Pancreas (tissue), 10 donors: ENCODE measurements at places on chromosomes 16 and 17.
A peak's percentile ranks its signal among the peaks of the same experiment; 100 is the strongest.

- H3K4me1 ChIP-seq: peaks cover 77% of the 10 kb centered on the region
- peak overlapping the region; percentile 28 for H3K27ac ChIP-seq
- no peak overlapping the region for H3K4me3 ChIP-seq
Measured at GRCh38 chr16:89406277-89406888, 84.0 kb downstream of the ANKRD11 start.

DNA sequence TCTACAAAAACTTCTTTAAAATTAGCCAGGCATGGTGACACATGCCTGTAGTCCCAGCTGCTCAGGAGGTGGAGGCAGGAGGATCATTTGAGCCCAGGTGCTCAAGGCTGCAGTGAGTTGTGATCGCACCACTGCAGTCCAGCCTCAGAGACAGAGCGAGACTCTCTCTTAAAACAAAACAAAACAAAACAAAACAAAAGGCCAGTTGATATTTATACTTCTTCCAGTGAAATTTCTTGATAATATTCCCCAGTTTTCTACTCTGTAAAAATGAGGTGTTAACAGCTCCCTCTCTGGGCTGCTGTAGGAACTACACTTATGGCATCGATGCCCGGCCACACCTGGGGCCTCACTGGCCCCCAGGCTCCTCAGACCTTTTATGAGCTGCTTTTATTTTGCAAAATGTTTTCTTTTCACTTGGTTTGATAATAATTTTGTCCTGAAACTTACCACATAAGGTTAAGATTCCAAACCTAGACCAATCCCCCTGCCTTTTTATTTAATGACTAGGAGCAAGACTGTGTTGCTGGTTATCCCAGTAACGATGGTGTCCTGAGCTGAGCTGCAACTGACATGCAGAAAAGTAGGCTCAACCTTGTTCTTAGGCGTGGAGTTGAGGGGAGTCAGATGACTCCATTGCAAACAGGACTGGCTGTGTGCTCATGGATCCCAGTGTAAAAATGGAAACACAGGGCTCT lies 17.6 kb downstream of the MAPK8IP3 start:
- no peak overlapping the region for H3K4me3 ChIP-seq
- peak overlapping the region; percentile 71 for H3K27ac ChIP-seq
- no peaks in the 10 kb centered on the region for H3K4me1 ChIP-seq
- H3K36me3 ChIP-seq: no peaks in the 10 kb centered on the region

- no peaks in the 10 kb centered on the region for H3K27me3 ChIP-seq
- no peak overlapping the region for H3K4me3 ChIP-seq
- no peak for DNase-seq
- H3K27ac ChIP-seq: no peak overlapping the region
- no peaks in the 10 kb centered on the region for H3K4me1 ChIP-seq
- no peaks in the 10 kb centered on the region for H3K36me3 ChIP-seq
Measured at GRCh38 chr17:56926704-56927103, 12.9 kb upstream of the TRIM25 start.

- no peaks in the 10 kb centered on the region for H3K4me1 ChIP-seq
Measured at GRCh38 chr17:82313195-82314011, 4.0 kb downstream of the CD7 start.

DNA sequence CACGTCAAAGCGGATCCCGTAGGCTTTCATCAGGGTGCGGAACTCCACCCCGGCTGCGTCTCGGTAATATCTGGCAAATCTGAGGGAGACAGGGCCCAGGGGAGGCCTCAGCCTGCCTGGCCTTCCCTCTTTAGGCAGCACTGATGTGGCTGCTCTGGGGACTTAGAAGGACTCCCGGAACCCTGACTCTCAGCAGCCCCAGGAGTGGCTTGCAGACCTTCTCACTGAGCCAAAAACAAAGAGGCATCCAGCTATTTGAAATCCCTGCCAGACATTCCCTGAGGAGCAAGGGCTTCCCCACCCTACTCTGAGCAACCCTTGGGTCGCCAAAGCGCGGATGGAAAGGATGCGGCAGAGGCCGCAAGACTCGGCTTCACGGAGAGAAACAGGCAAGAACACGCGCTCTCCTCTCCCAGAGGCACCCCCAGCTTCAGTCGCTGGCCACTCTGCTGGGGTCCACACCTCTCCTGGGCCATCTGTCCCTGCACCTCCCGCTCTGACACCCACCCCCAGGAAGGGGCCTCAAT lies 7.9 kb downstream of the P2RX5 start:
- H3K4me3 ChIP-seq: no peak overlapping the region
- no peak for DNase-seq
- H3K4me1 ChIP-seq: no peaks in the 10 kb centered on the region
- H3K27ac ChIP-seq: no peak overlapping the region
- H3K27me3 ChIP-seq: no peaks in the 10 kb centered on the region
- no peaks in the 10 kb centered on the region for H3K36me3 ChIP-seq

- H3K4me1 ChIP-seq: no peaks in the 10 kb centered on the region
- no peaks in the 10 kb centered on the region for H3K27me3 ChIP-seq
- H3K27ac ChIP-seq: no peak overlapping the region
- DNase-seq: no peak
- H3K4me3 ChIP-seq: no peak overlapping the region
Measured at GRCh38 chr16:848510-849253, 48.1 kb upstream of the GNG13 start.

DNA sequence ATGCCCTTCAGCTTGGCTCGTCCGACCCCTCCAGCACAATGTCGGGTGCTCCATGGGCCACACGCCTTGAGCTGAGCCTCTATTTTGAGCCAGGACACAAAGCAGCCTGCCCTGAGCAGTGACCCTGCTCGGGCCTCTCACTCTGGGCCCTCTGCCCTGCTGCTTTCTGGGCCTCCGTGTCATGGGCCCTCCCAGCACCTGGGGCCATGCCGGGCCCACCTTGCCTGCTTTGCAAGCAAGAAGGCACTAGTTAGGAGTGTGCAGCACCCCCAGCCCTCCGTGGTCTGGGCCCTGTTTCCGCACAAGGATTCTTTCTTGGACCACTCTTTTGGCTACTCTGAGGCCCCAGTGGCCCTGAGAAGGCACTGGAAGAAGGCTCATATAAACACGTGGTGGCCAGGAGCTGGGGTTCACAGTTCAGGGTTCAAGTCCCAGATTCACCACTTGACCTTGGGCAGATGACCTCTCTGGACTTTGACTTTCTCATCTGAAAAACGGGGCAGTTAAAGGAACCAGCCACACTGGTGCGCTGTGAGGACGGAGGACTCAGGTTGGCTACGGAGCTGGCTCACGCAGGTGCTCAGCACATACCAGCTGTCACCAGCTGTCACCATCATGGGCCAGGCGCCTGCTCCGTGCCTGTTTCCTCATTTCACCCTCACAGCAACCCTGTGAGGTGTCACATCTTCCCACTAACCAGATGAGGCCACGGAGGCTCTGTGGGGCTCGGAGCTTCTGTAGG lies 166.0 kb upstream of the GSE1 start:
- no peak overlapping the region for H3K27ac ChIP-seq
- H3K27me3 ChIP-seq: no peaks in the 10 kb centered on the region
- H3K4me3 ChIP-seq: no peak overlapping the region
- no peaks in the 10 kb centered on the region for H3K36me3 ChIP-seq

DNA sequence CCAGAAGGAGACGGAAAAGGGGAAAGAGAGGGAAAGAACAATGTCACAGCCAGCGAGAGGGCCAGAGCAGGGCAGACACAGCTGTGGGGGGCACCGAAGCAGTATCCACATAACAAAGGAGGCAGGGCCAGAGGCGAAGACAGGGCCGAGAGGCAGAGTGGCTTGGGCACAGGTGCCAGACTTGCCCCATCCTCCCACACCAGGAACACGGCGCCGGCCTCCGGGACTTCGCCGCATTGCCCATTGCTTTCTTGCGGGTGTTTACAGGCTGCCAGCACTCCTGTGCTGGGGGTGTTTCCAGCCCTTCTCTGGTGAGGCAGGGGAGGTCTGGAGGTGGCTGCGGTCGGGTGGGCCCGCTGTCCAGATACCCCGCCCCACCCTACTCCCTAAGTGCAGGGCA lies 78.0 kb downstream of the ENGASE start:
- H3K4me1 ChIP-seq: no peaks in the 10 kb centered on the region
- no peak for DNase-seq
- no peak overlapping the region for H3K27ac ChIP-seq
- no peaks in the 10 kb centered on the region for H3K27me3 ChIP-seq

DNA sequence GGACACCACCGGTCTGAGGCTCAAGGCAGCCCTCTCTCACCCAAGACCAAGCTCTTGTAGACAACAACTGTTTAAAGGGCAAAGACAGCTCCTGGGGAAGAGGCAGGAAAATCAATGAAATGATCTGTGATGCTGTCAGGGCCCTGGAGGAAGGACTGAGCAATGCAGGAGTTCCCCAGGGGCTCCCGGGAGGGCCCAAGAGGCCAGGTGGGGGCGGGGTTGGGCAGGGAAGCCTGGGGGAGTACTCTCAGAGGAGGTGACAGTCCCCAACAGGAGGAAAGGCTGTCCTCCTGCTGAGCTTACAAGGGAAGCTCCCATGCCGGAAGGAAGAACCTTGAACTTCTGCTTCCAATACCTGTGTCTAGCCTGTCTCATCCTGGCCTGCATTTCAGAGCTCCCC lies 8.3 kb upstream of the NOS2 start:
- no peaks in the 10 kb centered on the region for H3K36me3 ChIP-seq
- no peak for DNase-seq
- H3K4me3 ChIP-seq: peak overlapping the region; percentile 13
- no peaks in the 10 kb centered on the region for H3K4me1 ChIP-seq

DNA sequence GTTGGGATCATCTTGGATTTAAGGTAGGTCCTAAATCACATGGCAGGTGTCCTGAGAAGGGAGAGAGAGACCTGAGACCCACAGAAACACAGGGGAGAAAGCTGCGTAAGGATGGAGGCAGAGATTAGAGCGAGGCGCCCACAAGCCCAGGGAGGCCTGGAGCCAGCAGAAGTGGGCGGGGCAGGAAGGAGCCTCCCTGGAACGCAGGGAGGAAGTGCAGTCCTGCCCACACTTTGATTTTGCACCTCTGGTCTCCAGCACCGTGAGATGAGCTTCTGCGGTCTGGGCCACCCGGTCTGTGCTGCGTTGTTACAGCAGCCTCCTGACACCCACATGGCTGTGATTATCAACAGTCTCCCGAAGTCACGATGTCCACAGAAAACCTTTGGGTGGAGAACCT lies 6.4 kb downstream of the DNASE1L2 start:
- H3K36me3 ChIP-seq: peaks cover 43% of the 10 kb centered on the region
- no peak overlapping the region for H3K27ac ChIP-seq
- peak; percentile 21 for DNase-seq
- no peak overlapping the region for H3K4me3 ChIP-seq
- no peaks in the 10 kb centered on the region for H3K4me1 ChIP-seq

DNA sequence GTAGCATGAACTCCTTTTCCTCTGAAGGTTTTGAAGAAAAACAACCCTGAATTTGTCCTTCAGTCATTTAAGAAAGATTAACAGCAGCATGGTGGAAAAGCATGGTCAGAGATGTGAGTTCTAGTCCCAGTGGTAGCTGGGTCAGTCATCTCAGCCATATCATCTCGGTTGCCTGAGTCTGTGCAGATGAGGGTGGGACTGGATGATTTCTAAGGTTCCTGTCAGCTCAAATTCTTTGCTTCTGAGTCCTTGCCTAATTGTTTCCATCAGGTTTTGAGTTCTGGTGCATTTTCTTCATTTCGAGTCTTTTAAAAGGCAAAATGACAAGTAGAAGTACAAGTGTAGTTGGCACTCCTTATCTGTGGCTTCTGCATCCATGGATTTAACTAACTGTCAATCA lies 63.9 kb downstream of the TNRC6C start:
- H3K36me3 ChIP-seq: no peaks in the 10 kb centered on the region
- no peak for DNase-seq
- no peaks in the 10 kb centered on the region for H3K4me1 ChIP-seq
- no peak overlapping the region for H3K4me3 ChIP-seq

DNA sequence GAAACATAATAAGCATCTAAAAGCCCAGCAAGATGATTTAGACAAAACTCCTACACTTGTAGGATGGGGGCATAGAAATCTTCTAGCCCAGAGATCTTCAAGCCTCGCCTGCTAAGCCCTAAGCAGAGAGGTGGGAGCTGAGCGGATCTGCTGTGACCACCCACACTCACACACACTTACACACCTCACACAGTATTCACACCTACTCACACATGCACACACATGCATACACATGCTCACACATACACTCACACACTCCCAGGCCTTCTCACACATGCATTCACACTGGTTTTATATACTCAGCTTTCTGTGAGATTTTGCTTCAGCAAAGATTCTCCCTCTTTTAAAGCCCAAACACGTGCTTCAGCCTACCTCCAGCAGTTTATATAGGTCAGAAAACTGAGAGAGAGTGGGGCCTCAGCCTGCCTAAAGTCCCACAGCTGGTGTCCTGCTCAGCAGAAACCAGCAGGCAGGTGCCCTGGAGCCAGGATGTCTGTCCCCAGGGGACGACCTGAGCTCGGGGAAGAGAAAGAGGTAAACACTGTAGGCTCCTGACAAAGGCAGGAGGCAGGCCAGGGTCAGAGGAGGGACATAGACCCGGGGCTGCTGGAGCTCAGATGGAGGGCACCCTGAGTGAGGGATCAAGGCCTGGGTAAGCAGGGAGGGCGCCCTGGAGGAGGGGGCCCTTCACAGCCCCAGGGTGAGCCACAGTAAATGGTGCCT lies 12.0 kb upstream of the KRT19 start:
- no peaks in the 10 kb centered on the region for H3K4me1 ChIP-seq
- H3K27ac ChIP-seq: no peak overlapping the region
- DNase-seq: no peak
- H3K36me3 ChIP-seq: no peaks in the 10 kb centered on the region
- H3K4me3 ChIP-seq: no peak overlapping the region

DNA sequence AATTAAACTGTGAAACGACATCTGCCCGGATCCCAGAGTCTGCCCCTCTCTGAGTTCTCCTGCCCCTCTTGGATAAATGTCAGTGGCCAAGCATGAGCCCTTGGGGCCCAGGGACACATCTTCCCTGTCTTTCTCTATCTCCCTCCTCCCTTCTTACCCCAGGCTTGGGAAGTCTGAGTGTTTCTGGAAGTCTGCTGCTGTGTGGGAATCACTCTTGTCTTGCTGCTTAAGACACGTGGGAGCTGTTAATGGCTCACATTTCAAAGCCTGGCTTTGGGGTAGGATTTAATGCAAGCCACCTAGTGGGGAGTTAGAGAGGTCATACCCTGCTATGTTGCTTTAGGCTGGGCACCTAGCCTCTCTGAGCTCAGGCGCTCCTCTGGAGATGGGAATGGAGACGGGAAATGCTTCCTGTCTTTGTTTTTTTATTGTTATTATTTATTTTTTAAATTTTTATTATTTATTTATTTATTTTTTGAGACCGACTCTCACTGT lies 218.5 kb upstream of the CIBAR2 start:
- H3K27me3 ChIP-seq: no peaks in the 10 kb centered on the region
- no peak for DNase-seq
- H3K4me3 ChIP-seq: no peak overlapping the region

DNA sequence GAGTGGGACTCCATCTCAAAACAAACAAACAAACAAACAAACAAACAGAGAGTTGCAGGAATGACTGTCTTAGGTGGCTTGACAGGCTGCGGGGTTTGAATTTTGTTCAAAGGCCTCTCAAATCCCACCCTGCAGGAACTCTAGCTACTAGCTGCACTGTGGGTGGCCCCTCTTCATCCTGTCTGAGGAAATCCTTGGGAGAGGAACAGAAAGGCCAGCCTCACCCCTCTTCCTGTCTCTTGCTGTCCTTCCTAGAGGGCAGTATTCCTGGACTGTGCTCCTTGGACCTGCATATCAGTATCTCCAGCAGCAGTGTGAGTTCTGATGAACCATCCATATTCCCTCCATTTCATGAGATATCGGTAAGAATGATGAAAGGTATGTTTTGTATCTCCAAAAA lies 2.0 kb upstream of the CCDC92B start:
- DNase-seq: no peak
- no peaks in the 10 kb centered on the region for H3K27me3 ChIP-seq
- no peak overlapping the region for H3K4me3 ChIP-seq
- no peak overlapping the region for H3K27ac ChIP-seq
- H3K4me1 ChIP-seq: no peaks in the 10 kb centered on the region
